Activated CD8-positive, alpha-beta memory T cell treated with anti-CD3 and anti-CD28 coated beads for 1 hour (primary cell): ENCODE measurements at places on chromosomes 13 and 19.

DNA sequence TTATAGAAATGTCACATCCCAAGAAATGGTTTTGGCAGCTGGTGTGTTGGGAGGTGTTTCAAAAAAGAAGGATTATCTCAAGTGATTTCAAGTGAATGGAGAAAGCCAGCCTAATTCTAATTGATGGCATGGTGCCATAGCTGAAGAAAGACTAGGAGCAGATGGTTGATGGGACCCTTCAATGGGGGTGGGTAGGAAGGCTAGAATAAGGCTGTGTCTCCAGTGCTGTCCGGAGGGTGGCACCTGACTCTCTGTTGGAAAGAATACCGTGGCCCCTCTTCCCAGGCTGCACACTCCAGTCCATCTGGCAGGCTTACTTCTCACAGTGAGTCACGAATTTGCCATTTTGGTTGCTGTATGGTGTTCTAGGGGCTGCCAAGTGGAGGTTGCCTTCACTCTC lies 51.0 kb upstream of the GPR12 start:
- no peak for DNase-seq

DNA sequence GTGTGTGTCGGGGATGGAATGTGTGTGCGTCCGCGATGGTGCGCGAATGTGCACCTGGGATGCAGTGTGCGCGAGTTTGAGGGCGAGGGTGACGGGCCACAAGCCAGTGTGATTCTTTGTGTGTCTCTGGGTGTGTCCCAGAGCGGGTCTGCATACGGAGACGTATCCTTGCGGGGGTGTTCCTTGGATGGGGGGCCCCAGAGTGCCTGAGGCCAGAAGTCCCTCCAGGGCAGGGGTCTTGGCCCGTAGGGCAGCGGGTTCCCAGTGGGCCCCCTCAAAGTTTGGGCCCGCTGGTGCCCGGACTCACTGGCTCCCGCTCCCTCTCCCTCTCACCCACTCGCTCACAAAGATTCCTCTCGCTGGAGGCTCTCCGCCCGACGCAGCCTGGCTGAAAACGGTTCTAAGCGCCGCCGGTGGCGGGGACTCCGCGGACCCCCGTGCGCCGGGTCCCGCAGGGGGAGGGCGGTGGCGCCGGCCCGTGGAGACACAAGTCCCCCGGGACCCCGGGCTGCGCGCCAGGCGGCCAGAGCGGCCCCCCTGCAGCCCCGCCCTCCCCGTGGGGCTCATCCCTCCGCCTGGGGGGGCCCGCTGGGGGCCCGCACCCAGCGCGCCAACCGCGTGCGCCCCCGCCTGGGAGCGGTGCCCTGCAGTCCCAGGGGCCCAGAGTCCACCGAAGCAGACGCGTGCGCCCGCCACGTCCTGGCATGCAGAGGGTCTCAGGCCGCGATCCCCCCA lies 886 bp downstream of the CRLF1 start:
- no peak for DNase-seq

DNA sequence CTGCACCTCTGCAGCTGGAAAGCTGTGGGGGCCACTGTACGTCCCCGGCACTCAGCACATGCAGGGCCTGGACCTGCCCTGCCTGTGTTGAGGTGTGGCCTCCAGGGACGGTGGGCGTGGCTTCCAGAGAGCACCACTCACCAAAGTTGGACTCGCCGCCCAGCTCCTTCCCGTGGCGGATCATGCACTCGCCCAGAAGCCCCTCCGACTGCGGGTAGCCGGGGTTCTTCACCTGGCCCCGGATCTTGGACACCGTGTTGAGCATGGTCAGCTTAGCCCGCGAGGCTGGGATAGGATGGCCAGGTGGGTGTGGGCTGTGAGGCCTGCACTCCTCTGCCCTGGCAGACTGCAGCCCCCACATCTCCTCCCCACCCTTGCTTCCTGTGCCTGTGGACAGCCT lies 22.0 kb downstream of the MPND start:
- DNase-seq: no peak

DNA sequence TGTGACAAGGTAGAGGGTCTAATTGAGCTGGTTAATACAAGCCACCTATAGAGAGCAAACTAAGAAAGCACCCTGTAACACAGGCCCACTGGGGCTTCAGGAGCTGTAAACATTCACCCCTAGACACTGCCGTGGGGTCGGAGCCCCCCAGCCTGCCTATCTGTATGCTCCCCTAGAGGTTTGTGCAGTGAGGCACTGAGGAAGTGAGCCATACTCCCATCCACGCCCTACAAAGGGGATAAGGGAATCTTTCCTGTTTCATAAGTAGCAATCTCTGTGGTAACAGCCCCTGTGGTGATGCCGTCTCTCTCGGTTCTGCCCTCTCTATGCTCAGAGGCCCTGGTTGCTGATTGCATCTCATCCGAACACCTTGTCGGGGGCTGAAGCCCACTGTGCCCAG lies 94.2 kb upstream of the GJB6 start:
- no peak for DNase-seq

DNA sequence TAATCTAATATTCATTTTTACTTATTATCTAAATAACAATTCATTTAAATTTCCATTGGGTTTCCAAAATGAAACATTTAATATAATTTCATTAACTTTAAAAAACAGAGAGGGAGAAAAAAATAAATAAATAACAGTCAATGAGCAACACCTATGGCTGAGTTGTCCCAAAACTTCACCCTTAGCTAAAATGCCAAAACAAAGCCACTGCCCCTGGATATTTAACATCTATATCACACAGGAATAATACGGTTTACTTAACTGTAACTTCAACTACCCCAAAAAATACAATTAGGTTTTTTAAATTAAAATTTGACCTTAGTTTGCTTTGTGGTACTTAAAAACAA lies 541 bp downstream of the ELF1 start:
- DNase-seq: no peak

- DNase-seq: no peak
Observed at GRCh38 chr19:27780367-27781075, 1432.4 kb downstream of the UQCRFS1 start.

- DNase-seq: no peak
Observed at GRCh38 chr19:10152100-10152499, 32.4 kb upstream of the EIF3G start.

GRCh38 chr13:103952183-103952582 lies 886.0 kb upstream of the SLC10A2 start:
- DNase-seq: no peak

DNA sequence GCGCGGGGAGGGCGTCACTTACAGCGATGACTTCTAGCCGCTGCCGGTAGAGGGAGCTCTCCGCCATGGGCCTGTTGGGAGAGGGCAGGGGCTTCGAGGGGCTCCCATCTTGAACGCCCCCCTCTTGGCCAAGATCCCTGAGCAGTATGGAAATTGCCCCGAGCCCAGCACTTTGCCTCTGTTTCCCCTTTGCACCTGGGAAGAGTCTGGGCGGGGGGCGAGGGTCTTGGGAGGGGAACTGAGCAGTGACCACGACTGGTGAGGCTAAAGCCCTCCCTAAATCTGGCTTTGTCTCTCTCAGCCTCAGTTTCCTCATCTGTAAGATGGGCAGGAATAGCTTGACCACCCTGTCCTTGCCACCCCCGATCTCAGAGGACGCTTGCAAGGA lies 2.8 kb downstream of the PALM3 start:
- no peak for DNase-seq

GRCh38 chr19:4748589-4748988 lies 24.9 kb upstream of the DPP9 start:
- no peak for DNase-seq

DNA sequence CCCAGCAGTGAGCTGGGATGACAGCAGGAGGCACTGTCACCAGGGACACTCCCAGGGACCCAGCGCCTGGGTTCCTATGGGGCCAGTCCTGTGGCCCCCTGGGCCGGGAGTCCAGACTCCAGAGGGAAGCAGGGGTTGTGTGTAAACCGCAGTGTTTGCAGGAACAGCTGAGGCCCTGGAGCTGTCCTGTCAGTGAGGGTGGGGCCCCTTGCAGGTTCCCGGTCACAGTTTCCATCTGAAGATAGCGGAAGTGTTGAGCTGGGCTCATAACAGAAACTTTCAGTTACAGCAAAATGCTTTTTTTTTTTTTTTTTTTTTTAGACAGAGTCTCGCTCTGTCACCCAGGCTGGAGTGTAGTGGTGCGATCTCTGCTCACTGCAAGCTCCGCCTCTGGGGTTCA lies 17.7 kb upstream of the CSNK1G2 start:
- no peak for DNase-seq

- DNase-seq: no peak
Observed at GRCh38 chr13:89402211-89402610, 1731.0 kb downstream of the SLITRK5 start.

DNA sequence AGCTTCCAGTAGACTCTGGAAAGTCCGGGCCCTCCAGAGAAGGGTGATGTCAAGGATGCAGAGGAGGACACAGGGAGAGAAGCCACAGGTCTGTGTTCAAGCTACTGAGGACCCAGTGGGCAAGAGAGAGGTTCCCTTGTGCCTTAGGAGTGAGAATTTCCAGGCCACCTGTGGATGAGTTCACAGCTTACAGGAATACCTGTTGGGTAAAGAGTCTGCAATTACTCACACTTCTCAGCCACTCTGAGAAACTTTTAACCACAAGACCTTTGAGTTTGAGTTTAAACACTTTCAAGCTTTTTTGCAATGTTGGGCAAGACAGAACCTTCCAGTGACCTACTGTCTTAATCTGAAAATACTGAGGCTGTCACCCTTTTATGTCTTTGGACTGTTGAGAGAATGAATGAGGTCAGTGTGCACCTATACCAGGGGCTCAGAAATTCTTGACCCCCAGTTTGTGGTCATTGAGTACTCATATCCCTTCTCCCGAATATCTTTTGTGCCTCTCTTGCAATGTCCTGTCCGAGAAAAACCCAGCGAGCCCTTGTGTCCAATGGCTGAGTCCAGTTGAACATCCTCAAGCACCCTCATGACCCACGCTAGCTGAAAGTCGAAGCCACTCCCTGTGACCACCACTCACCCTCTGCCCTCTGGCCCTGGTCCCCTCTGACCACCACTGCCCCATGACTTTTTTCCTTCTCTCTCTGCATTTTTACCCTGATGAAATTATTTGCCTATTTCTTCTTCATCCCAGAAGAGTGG lies 368.5 kb upstream of the ZNF507 start:
- no peak for DNase-seq

- DNase-seq: no peak
Observed at GRCh38 chr13:50401721-50402465, 386.6 kb downstream of the KCNRG start.
